ENCODE measurements at places on chromosomes 6 and 20.

DNA sequence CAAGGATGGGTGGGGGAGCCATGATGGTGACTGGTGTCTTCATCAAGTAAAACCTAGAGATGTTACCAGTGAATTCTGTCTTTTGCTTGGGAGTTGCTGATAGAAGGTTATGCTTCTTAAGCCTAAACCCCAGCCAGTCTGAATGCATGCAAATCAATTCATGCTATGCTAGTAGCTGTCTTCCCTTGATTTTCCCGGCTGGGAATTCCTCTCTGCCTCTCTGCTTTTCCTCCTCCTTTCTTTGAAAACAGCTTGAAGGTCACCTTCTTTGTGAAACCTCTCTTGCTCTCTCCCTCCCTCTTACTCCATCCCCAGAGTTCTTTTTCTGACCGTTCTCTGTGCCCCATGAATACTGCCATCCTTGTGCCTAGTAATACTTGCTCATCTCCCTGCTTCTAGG, 58.9 kb downstream of the TMEM200A start:
- no peak for DNase-seq

DNA sequence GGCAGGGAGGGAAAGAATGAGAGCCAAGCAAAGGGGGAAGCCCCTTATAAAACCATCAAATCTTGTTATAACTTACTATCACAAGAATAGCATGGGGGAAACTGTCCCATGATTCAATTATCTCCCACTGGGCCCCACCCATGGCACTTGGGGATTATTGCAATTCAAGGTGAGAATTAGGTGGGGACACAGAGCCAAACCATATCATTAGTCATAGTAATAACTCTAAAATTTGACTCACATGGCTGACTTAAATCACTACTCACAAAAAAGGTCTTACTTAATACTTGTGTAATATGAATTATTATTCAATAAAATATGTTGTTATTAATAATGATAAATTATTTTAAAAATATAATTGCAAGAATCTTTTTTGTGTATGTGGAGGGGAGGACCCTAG, 178.1 kb upstream of the TCF21 start:
- no peak for DNase-seq

DNA sequence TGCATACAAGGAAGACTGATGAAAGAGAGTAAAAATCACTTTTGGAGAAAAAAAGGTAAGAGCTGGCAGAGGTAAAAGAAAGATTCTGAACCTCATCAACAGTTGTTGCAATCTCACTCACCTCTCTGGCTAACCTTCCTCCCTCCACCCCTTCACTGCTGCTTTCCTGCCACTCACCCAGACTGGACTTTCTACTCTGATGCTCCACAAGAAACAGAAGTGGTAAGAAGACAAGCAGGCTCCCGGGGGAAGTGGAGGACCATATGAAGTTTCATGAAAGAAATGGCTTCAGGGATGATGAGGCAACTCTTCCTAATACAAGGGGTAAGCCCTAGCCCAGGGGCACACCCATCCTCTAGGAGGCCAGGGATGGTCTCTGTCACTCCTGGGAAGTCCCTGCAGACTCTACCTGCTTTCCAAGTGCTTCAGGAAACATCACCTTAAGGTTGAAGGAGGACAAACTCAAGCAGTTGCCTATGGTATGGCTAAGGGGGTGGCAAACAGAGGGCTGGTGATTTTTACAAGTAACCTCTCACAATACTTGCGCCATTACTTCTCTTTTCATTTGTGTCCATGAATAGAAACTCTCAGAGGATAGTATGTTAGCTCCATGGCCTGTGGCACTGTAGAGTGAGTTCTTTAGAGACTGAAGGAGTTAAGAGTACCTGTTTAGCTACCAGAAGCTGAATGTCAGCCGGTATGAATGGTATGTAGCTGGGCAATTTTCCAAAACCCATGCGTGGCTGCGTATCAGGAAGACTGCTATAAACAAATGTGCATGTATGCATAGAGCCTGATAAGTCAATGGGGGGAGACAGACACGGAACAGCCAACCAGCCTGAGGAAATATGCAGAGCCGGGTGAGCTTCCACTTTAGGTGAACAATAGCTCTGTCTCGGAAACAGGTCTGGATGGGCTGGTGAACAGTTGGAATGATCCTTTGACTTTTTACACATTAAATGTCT, 112.0 kb downstream of the BACH2 start:
- no peak for DNase-seq

DNA sequence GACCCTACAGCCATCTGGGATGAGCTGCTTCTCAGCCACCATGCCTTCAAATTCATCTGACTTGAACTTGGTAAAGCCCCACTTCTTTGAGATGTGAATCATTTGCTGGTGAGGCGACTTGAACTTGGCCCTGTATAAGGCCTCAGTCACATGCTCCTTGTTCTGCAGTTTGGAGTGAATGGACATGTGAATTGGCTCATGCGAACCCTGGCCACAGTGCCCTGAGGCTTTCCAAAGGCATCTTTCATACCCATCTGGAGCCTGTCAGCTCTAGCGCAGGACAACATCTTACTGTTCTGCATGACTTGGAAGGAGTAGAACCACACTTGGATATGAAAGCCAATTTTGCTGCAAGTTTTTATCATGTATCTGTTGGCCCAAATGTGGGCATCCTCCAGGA, 244.0 kb upstream of the FAM83B start:
- no peak for DNase-seq

- peak; percentile 11 for DNase-seq
Observed at GRCh38 chr6:110609101-110609500, 132.7 kb upstream of the SLC22A16 start.

- peak; percentile 85 for DNase-seq
Observed at GRCh38 chr20:595330-596308, 14.5 kb downstream of the TCF15 start.

GRCh38 chr20:13900496-13900895, 89.9 kb downstream of the SEL1L2 start:
- DNase-seq: no peak

GRCh38 chr6:54236984-54237383, 71.3 kb upstream of the TINAG start:
- no peak for DNase-seq

DNA sequence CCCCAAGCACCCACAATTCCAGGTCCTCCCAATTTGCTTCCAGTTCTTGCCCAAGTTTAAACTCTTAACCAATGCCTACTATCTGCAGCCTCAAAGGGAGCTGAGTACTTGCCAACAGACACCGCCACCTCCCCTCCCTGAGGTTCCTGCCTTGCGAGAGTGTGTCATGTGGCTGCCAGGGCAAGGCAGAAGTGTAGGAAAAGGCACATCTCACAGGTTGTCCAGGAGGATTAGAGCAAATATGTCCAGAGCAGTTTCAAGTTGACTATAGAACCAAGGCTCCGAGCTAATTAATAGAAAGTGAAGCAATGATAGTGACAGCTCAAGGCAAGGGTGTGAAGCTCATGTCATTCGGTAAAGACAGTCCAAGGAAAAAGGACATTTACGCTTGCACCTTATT, 127.8 kb downstream of the ATXN1 start:
- DNase-seq: no peak

DNA sequence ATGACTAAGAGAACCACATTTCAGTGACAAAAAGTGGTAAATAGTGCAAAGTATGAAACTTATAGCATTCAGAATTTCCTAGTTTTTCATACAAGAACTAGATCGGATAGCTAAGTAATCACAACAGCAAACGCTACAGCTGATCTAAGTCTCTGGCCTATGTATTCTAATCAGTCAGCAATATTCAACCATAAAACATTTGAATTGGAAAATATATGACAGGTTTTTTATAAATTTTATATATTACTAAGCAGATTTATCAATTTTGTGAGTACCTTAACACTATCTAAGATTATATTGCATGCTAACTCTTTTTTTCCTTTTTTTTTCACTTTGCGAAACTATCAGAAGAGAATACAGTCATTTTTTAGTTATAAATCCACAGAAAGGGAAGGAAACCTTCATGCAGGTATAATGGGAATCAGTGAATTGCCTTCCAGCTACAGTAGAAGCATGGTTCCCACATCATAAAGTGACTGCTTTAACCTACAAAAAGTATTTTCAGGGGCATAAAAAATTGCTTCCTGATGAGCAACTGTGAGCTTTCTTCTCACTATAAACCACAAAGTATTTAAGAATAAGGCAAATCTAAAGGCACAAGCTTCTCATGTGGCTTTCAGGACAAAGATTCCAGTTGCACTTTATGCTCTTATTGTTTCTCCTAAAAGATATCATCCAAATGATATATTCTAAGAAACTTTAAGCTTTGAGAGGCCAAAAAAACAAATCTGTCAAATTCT, 74.0 kb upstream of the GJE1 start:
- no peak for DNase-seq

DNA sequence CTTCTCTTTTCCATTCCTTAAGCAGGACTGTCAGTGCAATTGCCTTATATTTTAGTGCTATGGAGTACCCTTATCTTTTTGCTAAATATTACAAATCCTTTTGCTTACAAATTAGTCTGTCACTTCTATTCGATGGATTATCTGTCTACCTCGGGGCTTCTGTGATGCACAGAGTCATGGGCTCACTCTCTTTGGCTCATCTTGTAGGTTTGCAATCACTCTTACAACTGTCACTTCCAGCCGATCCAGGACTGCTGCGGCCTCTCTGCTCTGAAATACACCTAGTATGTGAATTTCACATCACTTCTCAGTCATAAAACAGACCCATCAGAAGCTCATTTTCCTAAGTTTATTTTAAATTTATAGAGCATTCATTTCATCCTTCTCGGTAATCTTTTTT, 293.2 kb upstream of the QKI start:
- no peak for DNase-seq

DNA sequence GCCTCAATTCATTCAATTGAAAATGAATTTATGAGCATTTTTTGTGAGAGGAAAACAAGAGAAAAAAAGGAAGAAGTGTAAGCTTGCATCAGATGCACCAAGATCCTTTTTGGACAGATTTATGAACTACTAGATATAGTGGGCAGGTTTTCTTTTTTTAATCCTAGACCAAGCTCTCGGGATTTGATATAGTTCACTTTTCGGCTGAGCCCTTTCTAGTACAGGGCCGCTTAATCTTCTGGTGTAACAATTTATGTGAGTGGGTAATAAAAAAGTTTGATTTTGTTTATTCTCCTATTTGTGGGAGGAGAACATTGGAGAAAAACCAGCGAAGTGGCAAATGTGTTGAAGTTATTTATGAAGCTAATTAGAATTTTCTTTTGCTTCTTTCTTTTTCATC, 538.0 kb downstream of the UTRN start:
- no peak for DNase-seq

GRCh38 chr6:42340511-42340910, 111.2 kb downstream of the TRERF1 start:
- DNase-seq: no peak

DNA sequence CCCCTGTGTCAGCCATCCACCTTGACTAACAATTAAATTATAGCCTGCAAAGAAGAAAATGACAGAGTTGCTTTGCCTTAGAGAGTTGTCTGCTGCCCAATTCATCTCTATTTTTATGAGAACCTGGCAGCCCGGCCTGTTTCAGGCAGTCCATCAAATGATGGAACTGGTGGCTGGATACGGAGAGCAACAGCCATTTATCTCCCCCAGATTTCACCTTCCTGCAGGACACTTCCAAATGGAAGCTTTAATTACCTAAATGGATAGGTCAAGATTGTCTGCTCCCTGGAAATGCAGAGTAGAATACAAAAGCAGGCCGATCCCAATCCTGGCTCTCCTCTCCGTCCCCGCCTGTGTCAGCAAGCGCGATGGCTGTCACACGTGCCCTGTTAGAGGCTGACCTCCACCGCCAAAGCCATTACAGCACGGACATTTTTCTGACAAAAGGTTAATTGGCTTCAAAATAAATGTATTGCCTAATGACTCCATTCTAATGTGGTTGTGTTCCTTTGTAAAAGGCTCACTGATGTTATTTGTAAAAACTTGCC, 86.7 kb downstream of the PACRG start:
- no peak for DNase-seq

- DNase-seq: peak; percentile 52
Observed at GRCh38 chr20:652615-653109, 338 bp downstream of the SRXN1 start.

DNA sequence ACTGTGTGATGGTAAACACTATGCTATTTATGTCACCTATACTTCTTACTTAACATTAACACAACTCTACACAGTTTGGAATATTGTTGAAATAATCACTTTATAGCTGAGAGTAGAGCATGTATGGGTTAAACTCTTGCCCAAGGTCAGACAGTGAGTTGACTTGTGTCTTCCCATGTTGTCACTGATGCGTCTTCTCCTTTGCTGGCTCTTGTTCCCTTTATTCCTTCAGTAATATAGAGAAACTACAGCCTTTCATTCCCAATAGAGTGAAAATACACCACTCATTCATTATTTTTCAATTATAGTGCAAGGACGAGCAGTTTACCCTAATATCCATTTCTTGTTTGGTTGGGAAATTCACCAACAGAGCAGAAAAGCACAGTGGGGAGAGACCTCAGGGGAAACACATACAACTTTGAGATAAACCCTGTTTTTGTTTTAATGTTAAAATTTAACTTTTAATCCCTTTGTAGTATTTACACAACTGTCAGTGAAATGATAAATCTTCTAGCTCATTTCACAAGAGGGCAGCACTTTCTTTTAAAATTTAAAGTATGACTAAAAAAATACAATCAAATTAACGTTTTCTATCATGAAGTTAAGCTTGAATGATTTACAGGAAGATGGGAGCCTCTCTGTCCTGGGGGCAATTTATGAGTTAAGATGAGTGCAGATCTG, 363.0 kb downstream of the UTRN start:
- no peak for DNase-seq

GRCh38 chr6:57421503-57421902, 104.1 kb downstream of the PRIM2 start:
- no peak for DNase-seq

Measured in hindlimb muscle (tissue), 1 donor.